Activated CD4-positive, alpha-beta T cell treated with anti-CD3 and anti-CD28 coated beads for 1 hour (primary cell): ENCODE measurements at places on chromosomes 5 and 9.
A peak's percentile ranks its signal among the peaks of the same experiment; 100 is the strongest.

- DNase-seq = no peak
Observed at GRCh38 chr5:116785106-116785505, 210.5 kb upstream of the SEMA6A start.

GRCh38 chr9:119167267-119167666 is 202.0 kb downstream of the BRINP1 start:
- DNase-seq = no peak

- DNase-seq = no peak
Observed at GRCh38 chr5:135578685-135579341, at the start of gene CXCL14. TSS of gene CXCL14 (minus strand) at chr5:135578991. CDS start at chr5:135578778, 213 bp downstream.

DNA sequence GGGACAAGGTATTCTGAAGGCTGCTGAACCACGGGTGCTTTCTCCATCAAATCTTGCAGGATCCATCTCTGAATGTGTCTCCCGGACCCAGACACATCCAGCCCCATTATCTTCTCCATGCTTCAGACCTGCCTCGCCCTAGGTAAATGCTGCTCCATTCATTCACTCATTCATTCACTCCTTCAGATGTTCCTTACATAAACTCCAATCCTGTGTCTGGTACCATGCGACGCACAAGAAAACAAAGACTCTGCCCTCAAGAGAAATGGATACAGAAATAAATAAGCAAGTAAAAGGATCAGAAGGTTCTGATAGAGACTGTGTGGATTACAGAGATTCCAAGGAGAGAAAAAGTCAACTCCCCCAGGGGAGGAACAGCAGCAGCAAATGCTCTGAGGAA is 7.9 kb upstream of the PSMB7 start:
- no peak for DNase-seq

- DNase-seq = no peak
Observed at GRCh38 chr5:4580772-4581171, 559.4 kb upstream of the ADAMTS16 start.

DNA sequence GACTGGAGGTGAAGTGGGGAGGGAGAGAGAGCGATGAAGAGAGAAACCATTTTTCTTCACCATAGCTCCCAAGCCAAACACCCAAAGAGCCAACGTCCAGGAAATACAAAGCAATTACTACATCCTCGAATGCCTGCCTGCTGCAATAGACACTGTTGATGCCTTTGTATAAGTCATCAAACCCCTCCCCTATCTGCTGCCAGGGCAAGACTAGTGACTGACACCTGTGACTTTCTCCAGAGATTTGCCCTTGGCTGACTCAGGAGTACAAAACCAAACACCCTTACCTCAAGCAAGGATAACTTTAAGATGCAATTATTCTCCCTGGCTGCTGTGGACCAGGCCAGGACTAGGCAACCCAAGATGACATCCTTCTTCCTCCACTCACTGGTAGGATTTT is 81.8 kb upstream of the RASA1 start:
- no peak for DNase-seq

DNA sequence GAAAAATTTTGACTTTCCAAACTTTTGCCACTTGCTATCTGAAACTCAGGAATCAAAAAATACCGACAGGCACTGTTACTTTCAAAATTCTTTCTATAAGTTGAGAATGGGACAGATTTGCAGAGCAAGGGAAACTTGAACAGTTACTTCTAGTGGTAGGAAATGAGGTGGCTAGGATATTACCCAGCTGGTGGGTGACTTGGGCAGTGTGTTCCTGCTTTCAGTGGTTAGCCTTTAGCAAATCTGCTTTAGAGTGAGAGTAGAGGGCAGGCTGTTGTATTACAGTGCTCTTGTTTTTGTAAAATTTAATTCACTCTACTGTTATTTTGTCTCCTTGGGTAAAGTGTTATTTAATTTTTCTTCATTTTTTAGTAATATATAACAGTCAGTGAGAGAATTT is 40.2 kb upstream of the ROPN1L start:
- DNase-seq = no peak

- no peak for DNase-seq
Observed at GRCh38 chr5:60945813-60946187, 795 bp downstream of the NDUFAF2 start.

GRCh38 chr5:74372051-74372450 is 268.5 kb downstream of the ENC1 start:
- DNase-seq = no peak

DNA sequence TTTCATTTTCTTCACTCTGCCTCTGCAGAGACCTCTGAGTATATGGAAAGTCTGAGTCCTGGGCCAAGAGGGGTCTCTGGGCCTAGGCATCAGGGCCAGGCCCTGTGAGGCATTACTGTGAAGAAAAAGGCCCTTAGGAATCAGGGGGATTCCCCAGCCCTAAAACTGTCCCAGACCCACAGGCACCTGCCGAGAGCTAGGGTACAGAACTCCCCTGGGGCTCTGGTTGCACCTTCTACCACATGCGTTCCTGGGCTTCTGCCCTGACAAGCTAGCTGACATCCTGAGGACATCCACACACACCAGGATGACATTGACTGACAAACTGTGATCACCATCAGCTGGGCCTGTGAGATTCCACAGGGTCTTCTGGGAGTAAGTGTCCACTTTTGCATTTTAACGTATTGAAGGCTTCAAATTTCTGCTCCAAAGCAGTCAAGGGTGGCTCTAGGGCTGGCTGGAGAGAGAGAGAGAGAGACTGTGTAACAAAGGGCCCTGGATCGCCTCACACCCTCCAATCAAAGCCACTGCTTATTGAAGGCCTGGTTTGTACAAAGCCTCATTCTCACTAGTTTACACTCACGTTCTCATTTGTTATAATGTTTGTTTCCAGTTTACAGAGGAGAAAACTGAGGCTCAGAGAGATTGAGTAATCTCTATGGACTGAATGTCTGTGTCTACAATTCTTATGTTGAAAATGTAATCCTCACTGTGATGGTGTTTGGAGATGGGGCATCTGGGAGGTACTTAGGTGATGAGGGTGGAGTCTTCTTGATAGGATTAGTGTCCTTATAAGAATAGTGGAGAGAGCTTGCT is 45.1 kb downstream of the TGFBI start:
- no peak for DNase-seq

DNA sequence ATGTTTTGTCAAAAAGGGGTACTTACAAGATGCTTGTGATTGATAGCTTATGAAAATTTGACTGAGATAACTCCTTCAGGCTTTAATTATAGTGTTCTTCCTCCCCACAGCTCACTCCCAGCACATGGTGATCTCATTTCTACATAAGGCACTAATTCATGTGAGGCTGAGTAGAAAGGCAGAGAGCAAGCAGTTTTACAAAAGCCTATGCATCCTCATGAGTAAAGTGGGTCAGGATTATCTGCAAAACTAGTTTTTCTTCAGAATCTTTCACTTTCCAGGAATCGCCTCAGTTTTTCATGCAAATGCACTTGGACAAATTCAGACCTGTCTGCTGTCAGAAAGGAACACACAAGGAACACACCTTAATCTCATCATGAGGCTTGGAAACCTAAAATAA is 92.1 kb upstream of the FBN2 start:
- DNase-seq = no peak

- no peak for DNase-seq
Observed at GRCh38 chr9:22052376-22052945, 43.4 kb upstream of the CDKN2B start.

- peak; percentile 10 for DNase-seq
Observed at GRCh38 chr5:54309691-54310432, 511 bp downstream of the ARL15 start.

DNA sequence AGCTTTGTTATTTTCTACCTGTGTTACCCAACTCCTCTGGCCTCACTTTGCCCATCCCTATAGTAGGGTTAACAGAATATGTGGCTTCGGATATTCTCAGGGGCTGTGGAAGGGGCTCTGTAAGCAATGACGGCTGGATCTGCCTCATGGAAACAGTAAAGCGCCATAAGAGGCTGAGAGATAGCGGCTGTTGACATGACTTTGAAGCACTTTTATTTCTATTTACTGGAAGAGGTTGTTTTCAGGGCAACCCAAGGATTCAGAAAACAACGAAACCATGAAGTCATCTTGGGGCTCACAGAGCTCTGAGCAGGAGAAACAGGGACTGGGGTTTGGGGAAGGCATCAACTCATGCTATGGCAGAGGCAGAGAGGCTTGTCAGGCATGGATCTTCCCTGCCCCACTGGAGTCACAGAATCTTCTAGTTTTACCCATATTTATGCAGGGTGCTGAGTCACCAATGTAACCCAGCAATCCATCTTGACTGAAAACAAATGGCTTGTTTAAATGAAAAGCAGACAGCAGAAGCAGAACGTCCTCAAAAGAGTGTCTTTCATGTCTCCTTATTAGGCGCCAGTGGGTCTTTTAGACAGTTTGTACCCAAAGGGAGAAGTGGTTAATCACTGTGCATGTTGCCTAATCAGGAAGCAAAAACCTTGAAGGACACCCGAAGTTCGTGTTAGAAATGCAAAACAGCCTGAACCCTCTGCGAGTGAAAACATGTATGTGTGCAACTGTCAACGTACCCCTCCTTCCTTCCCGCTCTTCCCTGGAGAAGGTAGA is 113.0 kb downstream of the COL23A1 start:
- DNase-seq = no peak

GRCh38 chr9:72271613-72272478 is 93.2 kb downstream of the ZFAND5 start:
- DNase-seq = no peak

DNA sequence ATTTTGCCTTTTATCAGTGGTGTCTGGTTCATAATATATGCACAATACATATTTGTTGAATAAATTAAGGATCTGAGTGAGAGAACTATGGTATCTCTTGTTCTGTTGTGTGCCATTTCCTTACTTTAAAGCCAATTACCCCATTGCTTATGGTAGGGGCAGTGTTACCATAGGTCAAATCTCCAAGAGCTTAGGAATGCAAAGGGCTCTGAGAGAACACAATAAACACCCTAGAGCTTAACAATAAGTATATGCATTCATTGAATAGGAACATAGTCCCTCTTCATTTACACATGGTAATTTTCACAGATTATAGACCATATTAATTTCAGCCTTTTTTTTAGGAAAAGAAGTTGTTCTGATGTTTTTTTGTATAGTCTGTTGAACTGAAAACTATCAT is 112.2 kb downstream of the MCTP1 start:
- no peak for DNase-seq

- no peak for DNase-seq
Observed at GRCh38 chr5:80662108-80662507, 7.3 kb upstream of the DHFR start.

DNA sequence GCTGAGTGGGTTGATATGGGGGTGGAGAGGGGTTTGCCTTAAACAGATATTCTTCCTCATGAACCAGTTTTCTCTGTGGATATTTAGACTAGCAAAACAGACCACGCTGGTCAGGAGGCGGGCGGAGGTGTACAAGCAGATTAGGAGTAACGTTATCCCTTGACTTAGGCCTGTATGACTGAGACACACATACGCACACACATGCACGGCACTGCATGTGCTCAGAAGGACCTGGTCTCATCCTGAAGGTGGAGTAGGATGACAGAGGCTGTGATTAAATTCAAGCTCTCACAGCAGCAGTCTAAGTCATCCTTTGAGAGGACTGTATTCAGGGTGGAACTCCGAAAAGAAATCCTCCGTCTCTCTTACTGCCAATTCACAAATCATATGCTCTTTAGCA is 209.7 kb downstream of the DIRAS2 start:
- DNase-seq = no peak

DNA sequence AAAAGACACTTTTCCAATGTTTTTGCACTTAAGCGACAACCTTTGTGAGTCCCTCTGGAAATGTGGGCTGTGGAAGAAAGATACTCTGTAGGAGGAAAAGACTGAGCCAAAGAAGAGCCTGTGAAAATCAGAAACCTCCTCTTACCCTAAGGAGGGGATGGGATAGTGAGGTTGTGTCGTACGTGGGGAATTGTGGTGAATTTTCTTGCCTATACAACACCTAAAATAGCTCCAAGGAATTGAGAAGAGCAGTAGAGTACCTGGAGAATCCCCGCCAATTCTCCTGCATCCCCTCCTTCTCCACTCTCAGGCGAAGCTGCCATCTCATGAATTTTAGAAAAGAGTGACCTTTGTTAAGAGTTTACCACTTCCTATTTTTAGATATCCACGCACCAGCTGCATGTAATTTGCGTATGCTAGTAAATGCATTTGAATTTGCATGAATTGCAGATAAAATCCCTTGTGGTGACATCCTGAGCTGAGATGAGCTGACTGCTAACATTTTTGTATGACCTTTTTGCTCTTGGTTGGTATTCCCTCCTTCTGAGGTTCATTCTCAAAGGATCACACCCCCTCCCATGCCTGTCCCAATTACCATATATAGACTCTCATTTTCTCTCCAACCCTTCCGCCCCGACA is 147.2 kb downstream of the PCSK5 start:
- DNase-seq = no peak

DNA sequence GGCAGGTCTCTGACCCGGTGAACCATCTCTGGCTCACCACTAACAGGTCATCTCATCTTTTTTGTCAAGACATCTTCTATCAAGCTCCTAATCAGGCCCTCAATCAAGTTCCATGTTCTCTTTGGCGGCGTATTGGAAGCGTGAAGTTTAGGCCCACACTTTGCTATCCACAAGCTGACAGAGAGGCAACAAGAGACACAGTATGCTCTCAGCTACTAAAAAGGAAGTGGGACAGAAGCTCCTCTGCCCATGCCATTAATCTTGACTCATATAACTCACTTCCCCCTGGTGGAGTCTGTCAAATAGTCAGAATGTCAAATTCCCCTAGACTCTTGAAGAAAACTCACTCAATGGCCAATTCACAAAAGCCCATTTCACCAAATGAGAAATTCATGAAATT is 77.6 kb upstream of the TMC1 start:
- DNase-seq = no peak

DNA sequence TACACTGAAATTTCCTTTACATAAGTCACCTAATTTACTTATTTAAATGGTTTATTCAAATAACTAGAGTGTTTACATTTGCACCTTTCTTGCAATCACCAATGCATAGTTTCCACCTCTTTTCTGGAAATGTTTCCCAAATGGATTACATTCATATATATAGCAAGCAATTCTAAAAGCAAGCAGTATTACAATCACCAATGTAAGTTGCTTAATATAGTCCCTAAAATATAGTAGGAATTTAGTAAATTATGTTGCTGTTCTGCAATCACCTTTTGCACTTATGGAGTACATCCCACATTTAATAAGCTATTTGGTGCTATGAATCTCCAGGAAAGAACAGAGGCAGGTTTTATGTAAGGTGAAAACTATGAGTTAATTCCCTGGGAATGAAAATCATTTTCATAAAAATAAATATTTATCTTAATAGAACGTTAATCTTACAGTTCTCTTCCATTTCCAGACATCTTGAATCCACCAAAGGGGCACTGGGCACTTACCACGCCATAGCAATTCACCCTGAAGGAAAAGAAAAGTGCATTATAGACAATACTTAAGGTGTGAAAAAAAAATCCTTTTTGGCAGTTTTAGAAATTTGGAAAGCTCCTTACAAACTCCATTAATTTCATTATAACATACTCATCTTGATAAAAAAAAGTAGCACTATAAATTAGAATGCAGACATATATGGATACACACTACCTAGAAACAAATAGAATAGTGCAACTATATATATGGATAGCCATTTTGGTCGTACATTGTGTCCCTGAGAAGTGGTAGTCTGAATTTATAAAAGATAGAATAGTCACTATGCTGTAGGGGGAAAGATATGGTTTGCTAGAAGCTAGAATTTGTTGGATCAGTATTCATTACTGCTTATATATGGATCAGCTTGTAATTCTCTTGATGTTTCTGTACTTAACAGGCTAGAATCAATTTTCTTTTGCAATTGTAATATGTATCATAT is 47.1 kb downstream of the ALDH1A1 start:
- DNase-seq = no peak

GRCh38 chr9:84781458-84781857 is 111.9 kb downstream of the NTRK2 start:
- DNase-seq = no peak
